ENCODE measurements at places on chromosomes 1 and 21.

DNA sequence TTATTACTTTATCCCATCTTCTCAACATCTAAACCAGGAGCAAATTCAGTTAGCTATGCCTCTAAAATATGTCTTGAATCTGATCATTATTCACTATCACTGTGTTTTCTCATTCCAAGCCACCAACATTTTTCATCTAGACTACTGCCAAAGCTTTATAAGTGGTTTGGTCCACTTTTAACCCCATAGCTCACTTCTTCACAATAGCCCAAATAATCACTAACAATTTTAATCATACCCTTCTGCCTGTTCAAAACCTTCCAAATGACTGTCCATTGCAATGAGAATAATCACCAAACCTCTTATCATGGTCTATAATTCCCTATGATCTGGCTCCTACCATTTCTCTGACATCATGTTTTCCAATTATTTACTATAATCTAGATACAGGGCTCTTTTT is 149.8 kb upstream of the ZNHIT6 start:
- no peak for DNase-seq

- DNase-seq = no peak
These were observed 80.0 kb downstream of the LHX4 start for GRCh38 chr1:180310095-180310494.

DNA sequence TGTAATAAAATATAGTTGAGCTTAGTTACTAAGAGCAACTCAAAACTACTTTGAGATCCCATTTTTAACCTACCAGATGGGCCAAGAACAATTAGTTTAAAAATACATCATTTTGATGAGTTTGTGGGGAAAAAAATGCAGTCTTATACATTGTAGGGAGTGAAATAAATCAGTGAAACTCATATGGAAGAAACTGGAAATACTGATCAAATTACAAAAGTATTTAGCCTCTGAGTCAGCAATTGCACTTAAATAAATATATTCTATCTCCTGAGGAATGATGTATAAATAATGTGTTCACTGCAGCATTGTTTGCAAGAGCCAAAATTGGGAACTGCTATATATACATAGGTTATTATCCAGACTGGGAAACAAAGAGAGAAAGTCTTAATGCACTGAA is 4.6 kb upstream of the SMCP start:
- no peak for DNase-seq

- no peak for DNase-seq
These were observed 64.4 kb downstream of the MAB21L3 start for GRCh38 chr1:116175611-116176010.

DNA sequence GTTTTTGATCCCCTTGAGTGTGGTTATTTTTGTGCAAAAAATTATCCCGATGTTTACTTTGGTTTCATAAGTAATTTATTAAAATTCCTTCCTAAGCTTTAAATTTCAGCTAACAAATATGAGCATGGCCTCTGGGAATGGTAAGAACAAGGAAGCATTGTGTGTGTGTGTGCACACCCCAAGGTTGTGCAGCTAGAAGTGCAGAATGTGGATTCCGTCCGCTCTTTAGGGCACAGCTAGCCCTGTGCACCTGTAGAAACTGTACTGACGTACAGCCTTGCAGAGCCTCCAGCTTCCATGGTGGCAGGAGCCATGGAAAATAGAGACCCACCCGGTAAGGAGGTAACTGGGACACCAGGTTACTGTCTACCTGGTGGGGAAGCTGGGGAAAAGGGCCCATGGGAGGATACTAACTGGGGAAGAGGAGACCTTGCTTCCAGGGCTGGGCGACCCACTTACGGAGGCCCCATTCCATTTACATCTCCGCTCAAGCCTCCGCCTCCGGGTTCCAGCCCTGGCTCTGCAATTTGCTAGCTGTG is 54.7 kb downstream of the B3GALT5 start:
- no peak for DNase-seq

DNA sequence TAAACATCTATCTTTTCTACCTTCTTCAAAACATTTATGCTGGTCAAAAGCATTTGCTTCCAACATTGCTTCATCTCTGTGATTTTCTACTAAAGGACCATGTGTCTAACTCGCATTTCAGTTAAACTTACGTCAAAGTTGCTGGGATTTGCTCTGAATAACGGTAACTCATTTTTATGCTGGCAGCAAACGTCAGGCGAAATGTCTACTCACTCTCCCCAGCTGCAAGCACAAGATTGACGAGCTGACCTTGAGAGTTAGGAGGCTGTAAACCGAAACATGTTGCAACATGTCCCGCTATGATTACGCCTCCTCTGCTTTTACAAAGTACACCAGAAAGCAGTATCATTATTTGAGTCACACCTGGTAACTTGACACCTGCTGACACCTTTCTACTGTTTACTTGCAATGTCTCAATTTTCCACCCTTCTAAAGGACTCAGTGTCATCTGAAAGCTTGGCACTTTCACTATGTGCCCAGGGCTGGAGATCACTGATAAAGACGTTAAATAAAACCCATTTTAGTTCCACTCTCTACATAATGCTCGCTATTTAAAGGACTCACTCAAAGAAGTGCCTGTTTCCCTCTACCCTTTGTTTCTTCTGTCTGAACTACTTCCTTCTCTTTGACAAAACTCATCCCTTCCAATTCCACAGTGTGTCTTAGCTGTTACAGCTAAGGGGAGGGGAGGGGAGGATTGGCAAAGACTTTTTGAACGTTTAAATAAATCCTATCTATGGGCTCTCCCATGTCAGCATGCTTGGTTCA is 111.9 kb downstream of the PTPN14 start:
- peak; percentile 51 for DNase-seq

DNA sequence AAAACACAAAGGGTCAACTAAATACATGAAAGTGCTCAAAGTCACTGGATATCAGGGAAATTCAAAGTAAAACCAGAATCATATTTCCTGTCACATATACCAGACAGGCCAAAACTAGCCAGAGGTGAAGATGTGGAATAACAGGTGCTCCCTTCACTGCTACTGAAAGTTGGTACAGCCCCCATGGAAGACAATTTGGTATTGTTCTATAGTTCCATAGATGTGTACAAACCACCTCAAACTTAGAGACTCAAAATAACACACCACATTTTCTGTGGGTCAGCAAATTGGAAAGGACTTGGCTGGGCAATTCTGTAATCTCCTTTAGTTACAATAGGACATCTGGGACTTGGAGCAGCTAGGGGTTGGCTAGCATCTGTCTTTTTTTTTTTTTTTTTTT is 24.5 kb upstream of the SOAT1 start:
- no peak for DNase-seq

DNA sequence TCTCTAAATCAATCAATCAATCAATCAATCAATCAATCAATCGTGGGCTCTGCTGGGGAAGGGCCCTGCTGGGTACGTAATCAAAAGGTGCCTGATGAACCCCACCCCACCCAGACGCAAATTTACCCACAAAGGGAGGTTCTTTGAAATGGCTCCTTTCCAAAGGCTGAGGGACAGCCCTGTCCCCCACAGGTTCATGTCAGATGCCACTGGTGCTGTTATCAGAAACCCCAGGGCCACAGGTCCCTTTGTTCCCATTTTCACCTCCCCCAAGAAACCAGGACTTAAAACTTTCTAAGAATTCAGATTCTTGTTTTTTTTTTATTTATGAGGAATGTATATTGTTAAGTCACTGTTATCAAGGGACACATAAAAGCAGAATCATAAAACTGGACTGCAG is 14.2 kb downstream of the CHRNB2 start:
- DNase-seq = no peak

DNA sequence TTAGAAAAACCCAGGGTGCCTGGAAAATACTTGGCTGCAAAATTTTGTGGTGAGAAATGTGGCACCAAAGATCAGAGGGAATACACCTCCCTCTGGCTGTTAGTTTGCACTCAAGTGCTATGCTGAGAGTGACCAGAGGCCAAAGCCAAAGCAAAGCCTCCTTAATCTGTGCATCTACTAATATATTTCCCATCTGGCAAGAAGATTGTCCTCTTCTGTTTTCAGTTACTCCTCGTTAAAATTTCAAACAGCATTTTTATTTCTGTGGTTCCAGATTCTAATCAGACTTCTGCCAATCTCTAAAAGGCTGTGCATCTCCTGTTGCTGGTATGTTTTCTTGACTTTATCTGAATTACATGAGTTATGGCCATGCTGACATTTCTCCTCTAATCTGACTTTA is 327.4 kb downstream of the TBX15 start:
- no peak for DNase-seq

- peak; percentile 64 for DNase-seq
These were observed 45.1 kb upstream of the MACF1 start for GRCh38 chr1:39159224-39160036.

DNA sequence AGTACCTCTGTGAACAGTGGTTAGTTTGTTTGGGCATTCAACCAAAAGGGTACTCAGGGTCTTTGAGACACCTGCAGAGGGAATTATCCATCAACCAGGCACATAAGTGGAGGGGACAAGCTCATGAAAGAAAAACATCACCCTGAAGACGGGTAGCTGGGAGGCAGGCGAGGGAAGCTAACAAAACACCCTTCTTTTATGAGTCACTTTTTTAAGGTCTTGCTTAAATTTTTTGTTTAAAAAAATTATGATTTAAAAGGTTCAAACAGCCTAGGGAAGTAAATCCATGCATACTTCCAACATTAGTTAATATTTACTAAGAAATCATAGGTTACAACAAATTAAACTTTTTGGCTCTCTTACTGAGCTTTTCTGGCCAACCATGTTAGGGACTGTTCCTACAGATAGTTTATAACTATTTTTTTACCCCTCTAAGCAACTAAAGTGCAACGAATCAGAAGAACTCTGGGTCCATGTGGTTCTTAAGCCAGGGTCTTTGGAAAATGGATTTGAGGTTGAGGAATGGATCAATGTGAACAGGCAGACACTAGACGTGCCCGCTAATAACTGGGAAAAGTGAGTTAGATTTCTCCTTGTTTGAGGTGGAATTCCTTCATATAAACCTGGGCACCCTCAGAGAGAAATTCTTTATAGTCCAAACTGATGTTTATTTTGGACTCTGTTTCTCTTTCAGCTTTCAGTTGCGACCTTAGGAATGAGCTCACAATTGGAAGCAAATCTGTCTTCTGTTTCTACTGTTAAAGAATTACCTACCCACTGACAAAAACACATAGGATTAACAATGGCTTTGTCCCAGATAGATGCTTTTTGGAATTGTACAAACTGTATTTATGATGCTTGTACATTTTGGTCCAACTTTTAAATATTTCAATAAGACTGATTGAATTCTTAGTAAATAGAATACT is 123.0 kb downstream of the LYPLAL1 start:
- DNase-seq = no peak

DNA sequence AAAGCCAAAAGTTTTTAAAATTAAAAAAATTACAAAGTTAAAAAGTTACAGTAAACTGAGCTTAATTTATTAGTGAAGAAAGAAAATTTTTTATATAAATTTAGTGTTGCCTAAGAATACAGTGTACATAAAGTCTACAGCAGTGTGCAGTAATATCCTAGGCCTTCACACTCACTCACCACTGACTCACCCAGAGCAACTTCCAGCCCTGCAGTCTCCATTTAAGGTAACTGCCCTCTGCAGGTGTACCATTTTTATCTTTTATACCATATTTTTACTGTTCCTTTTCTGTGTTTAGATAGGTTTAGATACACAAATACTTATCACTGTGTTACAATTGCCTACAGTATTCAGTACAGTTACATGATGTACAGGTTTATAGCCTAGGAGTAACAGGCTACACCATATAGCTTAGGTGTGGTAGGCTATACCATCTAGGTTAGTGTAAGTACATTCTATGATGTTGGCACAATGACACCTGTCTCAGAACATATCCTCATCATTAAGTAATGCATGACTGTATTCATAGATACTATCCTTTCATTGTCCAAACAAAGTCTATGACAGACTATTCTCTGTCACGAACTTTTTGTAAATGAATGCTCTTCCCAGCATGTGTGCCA is 78.6 kb upstream of the PBX1 start:
- DNase-seq = no peak

GRCh38 chr1:97105531-97105930 is 383.9 kb downstream of the PTBP2 start:
- DNase-seq = no peak

GRCh38 chr1:246437961-246438360 is 69.1 kb downstream of the SMYD3 start:
- DNase-seq = no peak

DNA sequence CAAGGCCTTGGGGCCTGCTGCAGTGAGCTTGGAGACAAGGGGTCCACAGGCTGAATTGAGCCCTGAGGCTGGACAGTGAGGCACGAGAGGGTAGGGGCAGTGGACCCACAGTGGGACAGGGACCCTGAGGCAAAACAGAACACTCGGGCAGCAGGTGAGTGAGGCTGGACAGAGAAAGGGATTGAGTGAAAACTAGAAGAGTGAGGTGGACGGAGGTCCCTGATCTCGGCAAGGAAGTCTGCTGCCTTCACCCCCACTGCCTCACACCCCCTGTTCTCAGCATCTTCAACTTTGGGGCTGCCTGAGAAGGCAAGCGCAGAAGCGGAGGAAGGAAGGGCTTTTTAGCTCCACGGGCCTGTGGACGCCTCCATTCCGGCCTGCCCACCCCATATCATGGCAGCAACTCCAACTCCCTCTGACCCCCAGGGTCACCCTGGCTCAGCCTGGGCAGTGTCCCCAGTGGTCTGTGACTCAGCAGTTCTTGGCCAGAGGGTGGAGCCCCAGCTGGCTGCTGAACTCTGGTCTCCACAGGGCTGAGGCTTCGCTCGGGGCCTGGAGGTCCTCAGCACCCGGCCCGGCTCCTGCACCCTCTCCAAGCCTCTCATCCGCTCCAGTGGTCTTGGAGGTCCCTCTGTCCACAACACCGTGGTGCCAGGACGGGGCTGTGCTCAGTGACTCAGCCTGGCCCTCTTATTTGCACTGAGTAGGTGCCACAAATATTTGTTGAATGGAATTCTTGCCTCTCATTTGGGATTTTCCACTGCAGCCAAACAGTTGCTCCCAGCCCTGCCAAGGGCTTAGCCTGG is 60.0 kb upstream of the EPS8L3 start:
- DNase-seq = peak; percentile 40

DNA sequence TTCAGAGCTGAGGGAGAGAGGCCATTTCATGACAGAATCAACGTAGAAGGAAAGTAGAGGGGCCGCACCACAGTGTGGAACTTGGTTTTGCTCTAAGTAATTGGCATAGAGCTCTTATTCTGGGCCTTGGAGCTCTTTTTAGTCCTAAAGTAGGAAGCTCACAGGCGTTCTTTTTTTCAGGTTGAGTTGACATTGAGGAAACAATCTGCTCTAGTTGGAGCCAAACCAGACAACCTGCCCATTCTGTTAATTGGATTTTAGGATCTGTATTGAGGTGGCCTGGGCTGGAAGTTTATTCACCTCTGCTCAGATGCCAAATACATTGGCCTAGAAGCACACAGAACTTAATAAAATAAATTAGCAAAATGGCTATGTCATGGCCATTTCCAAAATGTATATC is 1093.9 kb downstream of the ADGRL2 start:
- DNase-seq = no peak

GRCh38 chr1:30191154-30191702 is 532.2 kb downstream of the MATN1 start:
- DNase-seq = peak; percentile 77

- peak; percentile 86 for DNase-seq
These were observed at the start of gene LAMC2 for GRCh38 chr1:183185941-183186490. Gene LAMC2 (plus strand): TSS chr1:183186264. CDS start chr1:183186353, 89 bp downstream.

DNA sequence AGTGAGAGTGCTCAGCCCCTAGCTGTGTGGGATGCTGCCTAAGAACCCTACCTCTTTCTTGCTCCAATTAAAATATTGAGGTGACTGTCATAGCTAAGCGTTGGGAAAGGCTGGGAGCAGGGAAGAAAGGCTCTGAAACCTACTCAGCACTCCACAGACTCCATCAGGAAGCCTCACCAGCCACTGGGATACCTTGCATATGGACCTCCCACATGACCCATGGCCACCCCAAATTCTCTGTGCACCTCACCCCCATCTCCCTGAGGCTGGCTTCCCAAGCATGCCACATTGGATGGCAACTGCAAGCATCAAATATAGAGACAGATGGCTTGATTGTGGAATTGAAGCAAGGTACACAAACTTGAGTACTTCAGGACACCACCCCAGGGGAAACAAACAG is 41.8 kb downstream of the FLVCR1 start:
- no peak for DNase-seq

All from urothelium cell line (cell line).